ENCODE measurements at places on chromosomes 5 and 9.

DNA sequence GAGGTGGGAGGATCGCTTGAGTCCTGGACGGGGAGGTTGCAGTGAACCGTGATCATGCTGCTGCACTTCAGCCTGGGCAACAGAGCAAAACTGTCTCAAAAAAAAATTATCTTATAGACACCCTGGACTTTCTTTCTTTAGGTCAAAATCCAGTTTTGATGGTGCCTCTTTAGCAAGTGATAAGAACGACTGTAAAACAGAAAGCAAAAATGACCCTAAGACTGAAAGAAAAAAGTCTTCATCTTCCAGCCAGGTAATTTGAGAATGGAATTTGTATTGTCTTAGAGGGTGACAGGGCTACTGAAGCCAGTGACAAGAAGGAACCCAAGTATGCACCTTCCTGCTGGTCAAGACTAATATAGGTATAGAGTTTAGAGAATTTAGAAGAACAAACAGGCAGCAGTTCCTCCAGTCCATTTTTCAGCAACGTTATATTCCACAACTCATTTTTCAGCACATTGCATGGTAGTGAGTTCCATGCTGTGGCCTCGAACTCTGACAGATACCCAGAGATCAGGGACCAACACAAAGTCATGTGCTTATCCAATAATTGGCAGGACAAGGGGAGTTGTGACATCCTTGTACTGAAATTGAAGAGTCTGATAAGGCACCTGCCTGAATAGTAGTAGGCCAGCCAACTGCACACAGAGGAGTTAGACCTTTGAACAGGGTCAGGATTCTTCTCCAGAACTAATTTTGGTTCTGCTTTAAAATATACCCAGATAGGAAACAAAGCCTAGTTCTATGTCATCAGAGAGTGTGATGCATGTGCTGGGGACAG, 46.5 kb downstream of the GRAMD2B start:
- no peak for DNase-seq

- DNase-seq = no peak
Measured at GRCh38 chr9:129318121-129319075, 140.3 kb upstream of the IER5L start.

DNA sequence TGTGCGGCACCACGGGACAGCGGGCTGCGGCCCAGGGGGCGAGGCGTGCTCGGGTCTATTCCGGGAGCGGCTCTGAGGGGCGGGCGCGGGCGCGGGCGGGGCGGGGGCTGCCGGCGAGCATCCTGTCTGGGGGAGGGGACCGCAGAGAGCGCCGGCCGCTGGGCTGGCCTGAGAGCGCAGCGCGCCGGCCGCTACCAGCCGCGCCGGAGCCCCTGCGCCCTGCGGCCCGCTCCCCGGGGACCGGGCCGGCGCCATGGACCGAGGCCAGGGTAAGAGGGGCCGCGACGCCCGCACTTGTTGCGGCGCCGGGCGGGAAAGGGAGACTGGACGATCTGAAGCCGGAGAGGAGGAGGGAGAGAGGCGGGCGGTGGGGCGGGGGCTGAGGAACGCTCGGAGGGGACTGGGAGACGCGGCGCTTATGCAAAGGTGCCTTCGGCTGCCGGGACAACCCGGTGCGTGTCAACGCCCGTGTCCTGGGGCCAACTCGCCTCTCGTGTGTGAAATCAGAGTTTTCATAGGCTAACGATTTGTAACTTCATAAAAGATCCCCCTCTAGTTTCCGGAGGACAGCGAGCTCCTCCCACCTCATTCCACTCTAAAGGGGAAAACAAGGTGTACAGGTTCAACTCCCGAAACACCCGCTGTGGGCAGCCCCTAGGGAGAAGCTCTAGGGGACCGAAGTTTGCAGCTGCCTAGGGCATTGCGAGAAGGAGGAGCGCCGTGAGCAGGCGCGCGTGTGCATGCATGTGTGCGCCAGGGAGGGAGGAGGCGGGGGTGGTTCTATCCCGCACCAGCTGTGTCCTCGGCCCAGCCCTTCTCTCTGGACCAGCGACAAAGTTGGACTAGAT, at the start of gene AFAP1L1:
Gene AFAP1L1 (plus strand): TSS at position 144 of the 848 bp plus-strand sequence. CDS start 110 bp downstream, at position 254.
- DNase-seq = peak; percentile 35

GRCh38 chr5:123365156-123365555, 58.0 kb downstream of the CEP120 start:
- no peak for DNase-seq
